Stimulated activated CD8-positive, alpha-beta memory T cell treated with anti-CD3 and anti-CD28 coated beads, Interleukin-7, amount 100 ng/mL, for 24 hours (primary cell): ENCODE measurements at places on chromosomes 5 and 9.

DNA sequence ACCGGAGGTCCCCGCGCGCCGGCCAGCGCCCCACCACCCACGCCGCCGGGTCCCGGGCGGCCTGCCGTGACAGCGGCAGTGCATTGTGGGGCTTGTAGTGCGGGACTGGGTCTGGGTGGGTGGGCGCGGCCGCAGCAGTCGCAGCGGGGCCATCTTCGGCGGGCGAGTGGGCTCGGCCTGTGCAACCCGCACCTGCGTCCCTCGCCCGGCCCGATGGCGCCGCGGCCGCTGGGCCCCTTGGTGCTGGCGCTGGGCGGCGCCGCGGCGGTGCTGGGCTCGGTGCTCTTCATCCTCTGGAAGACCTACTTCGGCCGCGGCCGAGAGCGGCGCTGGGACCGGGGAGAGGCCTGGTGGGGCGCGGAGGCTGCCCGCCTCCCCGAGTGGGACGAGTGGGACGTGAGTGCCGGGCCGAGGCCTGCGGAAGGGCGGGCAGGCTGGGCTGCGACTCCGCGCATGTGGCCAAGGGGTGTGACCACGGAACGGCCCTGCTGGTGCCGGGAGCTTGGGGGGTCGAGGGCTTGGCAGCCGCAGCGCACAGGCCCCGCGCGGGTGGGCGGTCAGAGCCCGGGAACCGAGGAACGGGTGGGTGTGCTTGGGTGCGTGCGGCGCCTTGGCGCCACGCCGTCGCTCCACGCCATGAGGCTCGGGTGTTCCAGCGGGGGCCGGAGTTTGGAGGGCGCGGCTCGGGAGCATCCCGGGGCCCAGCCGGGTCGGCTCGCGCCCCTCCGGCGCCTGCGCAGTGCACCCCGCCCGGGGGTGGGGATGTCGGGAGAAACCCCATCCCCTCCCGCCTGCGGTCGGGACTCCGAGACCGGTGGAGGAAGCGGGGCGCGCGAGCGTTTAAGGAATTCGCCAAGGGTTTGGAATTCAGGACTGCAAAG, at the start of gene ARL10:
Gene ARL10 (plus strand): TSS at position 137 of the 881 bp plus-strand sequence. CDS start 77 bp downstream, at position 214.
- DNase-seq, result no peak

DNA sequence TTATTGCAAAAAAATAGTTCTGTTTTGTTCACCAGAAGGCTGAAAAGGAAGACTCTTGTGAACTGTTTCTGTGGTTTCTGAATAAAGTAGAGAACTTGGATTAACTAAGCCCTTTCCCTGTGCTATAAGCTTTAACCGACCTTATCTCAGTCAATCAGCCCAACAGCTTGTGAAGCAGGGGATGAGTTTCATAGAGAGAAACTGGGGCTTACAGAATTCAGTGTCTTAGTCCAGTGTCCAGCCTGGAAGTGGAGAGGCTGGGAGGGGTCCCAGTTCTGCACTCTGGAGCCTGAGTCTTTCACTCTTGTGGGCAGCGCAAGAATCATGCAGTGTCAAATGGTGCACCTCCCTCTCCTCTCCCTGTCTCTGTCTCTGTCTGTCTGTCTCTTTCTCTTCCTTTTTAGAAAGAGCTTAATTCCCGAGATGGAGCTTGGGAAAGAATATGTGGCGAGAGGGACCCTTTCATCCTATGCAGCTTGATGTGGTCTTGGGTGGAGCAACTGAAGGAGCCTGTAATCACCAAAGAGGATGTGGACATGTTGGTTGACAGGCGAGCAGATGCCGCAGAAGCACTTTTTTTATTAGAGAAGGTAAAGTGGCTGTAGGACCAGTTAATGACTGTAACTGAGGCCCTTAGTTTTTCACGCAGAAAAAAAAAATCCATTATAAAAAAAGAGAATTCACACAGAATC, 17.0 kb downstream of the PTPDC1 start:
- no peak for DNase-seq

DNA sequence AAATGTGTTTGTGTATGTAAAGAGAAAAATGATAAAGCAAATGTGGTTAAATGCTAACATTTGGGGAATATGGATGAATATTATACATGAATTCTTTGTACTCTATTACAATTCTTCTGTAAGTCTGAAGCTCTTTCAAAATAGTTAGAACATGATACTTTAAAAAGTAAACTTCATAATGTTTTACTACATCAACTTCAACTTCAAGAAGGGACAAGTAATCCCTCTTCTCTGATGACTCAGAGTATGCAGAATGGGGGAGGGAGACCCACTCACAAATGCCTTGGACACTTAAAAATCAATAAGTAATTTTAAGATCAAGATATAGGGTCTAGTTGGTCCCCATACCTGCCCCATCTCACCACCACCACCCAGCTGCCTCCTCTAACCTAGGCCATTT, 162.4 kb downstream of the ESM1 start:
- no peak for DNase-seq

DNA sequence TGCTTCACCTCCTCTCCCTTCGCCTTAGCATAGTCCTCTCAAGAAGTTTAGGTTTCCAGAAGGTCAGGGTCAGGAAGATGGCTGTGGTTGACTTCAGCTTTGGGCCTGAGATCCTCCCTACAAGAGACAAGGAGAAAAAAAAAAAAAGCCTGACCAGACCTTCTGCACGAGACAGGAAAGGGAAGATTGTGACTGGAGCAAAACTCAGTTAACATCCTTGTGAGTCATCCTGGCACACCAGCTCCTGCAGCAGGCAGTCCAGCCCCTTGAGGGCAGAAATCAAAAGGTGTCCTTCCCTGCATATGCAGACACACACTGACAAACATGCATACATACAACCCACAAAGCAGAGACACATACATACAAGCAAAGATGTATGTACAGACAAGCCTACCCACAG, 18.0 kb upstream of the ENHO start:
- DNase-seq, result no peak

DNA sequence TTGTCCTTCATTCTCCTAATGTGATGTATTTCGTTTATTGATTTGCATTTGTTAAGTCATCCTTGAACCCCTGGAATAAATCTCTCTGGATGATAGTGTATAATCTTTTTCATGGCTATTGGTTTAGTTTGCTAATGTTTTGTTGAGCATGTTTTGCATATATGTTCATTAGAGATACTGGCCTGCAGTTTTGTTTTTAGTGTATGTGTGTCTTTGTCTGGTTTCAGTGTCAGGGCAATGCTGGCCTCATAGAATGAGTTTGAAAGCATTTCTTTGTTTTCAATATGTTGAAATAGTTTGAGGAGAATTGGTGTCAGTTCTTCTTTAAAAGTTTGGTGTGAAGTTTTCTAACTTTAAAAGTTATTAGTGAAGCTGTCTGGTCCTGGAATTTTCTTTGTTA, 149.6 kb upstream of the ATP10B start:
- no peak for DNase-seq

DNA sequence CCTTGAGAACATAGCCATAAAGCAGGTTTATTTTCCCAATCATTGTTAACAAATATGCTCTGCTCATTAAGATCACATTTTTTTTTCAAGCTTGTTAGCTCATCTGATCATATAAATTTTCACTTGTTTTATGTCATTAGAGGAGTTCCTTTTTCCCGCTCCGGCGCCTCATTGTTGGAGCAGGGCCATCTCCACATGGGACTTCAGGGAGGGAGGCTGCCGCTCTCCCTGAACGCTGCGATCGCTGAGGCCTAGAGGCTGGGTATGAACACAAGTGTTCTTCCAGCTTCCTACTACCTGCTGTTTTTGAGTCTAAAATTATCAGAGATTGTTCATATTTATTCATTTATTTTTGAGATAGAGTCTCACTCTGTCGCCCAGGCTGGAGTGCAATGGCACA, 246.9 kb downstream of the MPDZ start:
- DNase-seq, result no peak

GRCh38 chr9:127539259-127539981, 72.7 kb upstream of the STXBP1 start:
- no peak for DNase-seq

GRCh38 chr9:120996409-120996808, 53.7 kb downstream of the C5 start:
- DNase-seq, result no peak

- no peak for DNase-seq
Observed at GRCh38 chr5:24602188-24602587, 42.6 kb downstream of the CDH10 start.

DNA sequence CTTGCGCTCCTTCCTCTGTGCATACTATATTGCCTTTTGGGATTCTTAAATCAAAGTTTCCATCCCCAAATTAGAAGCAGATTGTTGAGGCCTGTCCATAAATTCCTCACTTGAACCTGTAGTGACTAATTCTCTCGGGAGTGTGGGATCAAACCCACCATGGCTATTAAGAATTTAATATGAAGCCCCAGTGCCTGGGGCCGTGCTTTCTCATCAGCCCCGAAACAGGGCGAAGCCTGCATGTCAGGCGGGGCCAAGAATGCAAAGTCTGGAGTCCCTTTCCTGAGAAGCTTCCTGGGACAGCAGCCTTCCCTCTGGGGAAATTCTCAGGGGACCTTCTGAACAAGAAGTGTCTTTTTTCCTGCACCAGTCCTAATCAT, 29.3 kb upstream of the FAT2 start:
- no peak for DNase-seq

- no peak for DNase-seq
Observed at GRCh38 chr5:153641183-153641688, 150.8 kb downstream of the GRIA1 start.

DNA sequence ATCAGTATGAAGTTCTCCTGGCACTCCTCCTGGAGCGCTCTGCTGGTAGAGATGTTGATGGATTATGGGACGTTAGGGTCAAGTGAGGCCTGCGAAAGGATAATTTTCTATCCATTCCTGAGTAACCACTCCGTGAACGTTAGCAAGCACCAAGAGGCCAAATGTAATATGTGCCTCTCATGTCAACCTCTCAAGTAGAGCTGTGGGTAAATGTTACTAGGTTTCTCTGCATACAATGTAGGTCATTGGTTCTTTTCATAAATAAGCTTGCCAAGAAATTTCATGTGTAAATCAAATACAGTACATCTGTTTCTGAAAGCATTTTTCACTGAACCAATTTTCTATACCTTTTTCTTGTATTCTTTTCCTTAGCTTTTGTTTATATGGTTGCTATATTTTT, 126.3 kb downstream of the KDM4C start:
- DNase-seq, result no peak

- no peak for DNase-seq
Observed at GRCh38 chr9:19411316-19411715, 2.5 kb downstream of the ACER2 start.

DNA sequence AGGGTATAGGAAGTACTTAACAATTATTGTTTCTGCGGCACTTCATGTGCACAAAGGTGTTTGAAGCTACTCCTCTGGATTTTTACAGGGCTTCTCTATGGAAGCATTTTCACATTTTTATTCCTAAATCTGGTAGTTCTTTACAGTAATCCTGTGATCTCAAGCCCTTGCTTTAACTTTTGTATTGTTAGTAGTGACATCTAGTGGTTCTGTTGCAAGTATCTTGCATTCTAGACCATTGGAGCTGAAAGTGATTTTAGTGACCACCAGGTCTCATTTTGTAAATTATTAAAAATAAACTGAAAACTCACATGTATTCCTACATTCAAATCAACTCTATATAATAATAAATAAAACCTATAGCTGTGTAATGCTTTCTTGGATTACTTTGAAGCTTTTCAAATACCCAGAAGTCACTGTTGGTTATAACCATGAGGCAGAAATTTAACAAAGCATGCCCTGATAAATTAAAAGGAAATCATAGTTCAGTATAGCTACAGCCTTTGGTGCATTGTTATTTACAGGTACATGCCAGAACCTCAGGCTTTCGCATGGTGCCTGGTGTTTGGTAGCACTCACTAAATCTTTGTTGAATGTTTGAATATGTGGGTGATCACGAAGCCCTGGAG, 18.9 kb downstream of the RPS23 start:
- DNase-seq, result no peak

DNA sequence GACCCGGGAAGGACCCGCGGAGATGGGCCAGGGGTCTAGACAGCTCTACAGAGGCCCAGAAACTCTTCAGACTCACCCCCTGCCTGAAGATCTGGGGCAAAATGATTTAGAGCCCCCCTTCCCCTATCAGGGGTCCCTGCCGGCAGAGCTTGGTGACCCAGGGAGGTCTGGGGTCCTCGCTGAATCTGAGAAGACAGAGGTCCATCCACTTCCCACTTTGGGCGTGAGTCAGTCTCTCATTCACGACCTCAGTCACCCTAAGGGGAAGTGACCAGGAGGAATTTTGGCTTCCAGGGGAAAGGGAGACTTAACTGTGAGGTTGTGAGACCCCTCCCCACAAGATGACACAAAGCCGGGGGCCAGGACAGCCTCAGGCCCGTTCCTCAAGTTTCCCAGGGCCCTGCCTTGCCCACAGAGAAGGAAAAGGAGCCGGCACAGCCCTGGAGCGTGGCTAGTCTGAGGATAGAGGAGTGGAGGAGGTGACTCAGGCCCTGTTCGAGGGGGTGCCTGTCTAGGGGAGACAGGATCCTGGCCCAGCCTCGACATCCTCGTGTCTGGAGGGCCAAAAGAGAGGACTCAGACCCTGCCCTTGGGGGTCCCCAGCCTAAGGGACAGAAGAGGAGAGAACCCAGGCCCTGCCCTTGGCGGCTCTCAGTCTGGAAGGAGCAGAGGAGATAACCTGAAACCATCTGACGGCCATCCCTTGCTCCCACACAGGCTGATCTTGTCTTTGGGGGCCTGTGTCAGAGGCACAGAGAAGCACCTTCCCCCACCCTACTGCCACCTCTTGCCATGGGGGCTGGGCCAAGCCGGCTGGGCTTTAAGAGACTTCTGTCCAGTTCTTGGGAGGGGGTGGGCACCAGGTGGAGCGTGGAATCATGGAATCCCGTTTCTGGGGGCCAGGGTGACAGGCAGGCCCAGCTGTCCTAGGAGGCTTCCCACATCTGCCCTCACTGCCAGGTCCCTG, 889 bp downstream of the PDLIM4 start:
- DNase-seq, result no peak

DNA sequence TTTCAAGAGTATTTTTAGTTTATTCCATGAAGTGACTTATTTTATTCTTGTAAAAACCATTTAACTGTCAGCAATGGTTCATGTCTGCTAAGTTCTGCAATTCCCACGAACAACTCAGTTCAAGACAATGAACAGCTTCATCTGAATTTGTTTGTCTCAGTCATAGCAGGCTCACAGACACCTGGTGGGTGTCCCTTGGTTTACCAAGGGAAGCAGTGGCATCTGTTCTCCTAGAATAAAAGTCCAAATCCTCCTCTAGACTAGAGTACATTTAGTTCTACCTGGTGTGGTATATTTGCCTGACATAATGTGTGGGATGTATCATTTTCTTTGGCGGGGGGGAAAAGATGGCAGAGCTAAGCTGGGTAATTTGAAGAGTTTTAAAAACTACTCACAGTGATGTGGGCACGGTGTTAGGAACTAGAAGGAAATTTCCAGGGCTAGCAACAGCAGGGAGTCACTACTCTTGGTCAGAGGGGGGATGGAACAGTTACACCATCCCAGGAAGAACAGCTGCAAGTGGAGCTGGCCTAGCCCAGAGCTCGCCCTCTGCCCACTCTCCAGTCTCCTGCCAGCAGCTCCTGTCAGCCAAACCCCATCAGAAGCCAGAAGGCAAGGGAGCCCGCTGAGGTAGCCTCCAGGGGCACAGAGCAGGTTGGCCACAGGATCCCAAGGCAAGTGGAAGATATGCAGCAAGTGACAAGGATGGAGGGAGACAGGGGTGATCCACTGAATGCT, 100.3 kb downstream of the PJA2 start:
- DNase-seq, result no peak
